Fibroblast of skin of left quadriceps (primary cell): ENCODE measurements at places on chromosomes 7 and 10.

DNA sequence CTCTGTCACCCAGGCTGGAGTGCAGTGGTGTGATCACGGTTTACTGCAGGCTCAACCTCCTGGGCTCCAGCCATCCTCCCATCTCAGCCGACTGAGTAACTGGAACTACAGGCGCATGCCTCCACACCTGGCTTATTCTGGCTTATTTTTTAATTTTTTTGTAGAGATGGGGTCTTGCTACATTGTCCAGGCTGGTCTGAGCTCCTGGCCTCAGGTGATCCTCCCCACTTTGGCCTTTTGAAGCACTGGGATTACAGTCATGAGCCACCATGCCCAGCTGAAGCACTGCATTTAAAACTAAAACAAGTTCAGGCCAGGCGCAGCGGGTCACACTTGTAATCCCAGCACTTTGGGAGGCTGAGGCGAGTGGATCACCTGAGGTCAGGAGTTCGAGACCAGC lies 8.0 kb downstream of the SH3PXD2A start:
- no peak for DNase-seq

- DNase-seq: no peak
These were observed 3.0 kb upstream of the HOXA2 start for GRCh38 chr7:27105301-27106031.

DNA sequence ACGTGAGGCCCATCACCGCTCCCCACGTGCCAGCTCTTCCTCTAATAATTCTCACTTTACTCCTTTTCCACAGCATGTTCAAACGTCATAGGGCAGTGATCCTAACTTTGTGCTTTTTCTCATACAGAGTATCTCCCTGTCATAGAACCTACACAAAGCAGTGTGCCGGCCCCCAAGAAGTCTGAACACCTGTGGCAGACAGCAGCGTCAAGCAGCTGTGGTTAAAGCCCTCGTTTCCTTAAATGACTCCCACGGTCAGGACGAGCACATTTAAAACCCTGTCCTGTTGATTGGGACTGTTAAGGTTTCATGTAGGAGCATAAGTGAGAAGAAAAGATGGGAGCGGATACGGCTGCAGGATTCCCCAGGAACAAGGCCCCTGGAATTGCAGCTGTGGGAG lies 267.2 kb downstream of the DIP2C start:
- DNase-seq: no peak

DNA sequence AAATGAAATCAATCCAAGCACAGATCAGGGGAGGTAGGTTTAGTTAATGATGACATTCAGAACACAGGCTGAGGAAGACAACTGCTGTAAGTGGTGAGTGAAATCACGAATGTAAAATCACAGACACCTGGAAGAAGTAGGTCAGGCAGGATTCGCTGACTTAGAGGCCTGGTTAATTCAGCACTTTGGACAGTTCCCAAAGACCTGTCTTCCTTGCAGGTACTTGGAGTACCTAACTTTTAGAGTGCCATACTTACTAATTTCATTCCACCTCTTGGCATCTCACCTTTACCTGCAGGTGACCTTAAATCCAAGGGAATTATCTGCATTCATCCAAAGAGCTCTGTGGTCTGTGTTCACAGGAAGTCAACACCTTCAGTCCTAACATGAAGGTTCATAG lies 822.3 kb downstream of the PHTF2 start:
- DNase-seq: no peak

DNA sequence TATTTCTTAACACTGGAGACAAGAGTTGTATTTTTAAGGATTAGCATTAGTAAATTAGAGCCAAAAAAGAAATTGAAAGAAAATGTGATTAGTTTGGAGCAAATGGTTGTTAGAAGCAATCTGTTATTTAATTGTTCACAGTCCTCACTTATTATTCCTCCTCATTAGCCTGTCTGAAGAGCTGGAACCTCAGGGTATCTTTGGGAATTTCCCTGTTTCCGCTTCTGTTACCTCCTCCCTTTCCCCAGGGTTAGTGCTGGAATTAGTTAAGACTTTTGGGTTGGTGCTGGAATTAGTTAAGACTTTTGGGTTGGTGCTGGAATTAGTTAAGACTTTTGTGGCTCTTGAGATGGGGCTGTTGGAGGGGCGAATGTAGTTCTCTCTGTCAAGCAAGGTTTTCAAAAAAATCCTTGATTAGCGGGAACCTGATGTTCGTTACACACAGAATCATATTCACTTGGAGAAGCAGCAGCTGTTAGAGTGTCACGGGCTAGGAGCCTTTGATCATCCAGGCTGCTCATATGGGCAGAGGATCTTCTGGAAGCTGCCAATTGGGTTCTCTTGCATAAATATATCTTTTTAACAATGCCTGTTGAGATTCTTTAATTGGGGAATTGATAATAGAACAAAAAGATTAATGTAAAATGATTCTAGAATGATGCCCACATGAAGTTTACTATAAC lies 251.0 kb upstream of the NPSR1 start:
- DNase-seq: no peak

- DNase-seq: no peak
These were observed 155.5 kb upstream of the LYZL2 start for GRCh38 chr10:30784897-30785605.

GRCh38 chr10:124648131-124648475 lies 96.1 kb downstream of the FAM53B start:
- DNase-seq: no peak
